ENCODE measurements at places on chromosomes 5 and 9.

GRCh38 chr9:18865542-18865941 is 167.5 kb downstream of the SAXO1 start:
- DNase-seq: no peak

GRCh38 chr5:14292766-14293658 is 149.9 kb downstream of the TRIO start:
- peak; percentile 48 for DNase-seq

GRCh38 chr5:76082772-76083554 is at the start of gene SV2C:
TSS of gene SV2C (plus strand) at chr5:76083383. CDS start at chr5:76131751, 48,368 bp downstream.
- no peak for DNase-seq

DNA sequence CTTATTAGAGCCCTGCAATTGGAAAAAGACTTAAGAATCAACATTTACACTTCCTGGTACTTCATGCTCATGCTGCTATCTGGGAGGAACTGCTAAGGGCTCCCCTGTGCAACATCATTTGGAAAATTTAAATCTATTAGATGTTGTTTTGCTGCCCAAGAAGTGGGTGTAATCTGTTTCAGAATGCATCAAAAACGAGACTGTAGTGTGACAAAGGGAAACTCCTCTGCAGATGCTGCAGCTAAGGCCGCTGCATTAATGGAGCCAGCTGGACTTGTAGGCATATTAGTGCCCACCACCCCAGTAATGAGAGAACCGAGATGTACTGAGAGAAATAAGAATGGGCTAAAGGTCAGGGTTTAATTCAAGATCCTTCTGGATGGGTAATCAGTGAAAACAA is 11.1 kb upstream of the PAIP1 start:
- DNase-seq: no peak

GRCh38 chr5:57414857-57415256 is 67.8 kb downstream of the ACTBL2 start:
- DNase-seq: no peak

GRCh38 chr9:125997196-125997823 is 250.1 kb downstream of the PBX3 start:
- no peak for DNase-seq

GRCh38 chr9:89743573-89744254 is 138.9 kb downstream of the GADD45G start:
- DNase-seq: no peak

- peak; percentile 82 for DNase-seq
These were observed 13.0 kb downstream of the NEK6 start for GRCh38 chr9:124270504-124271335.

DNA sequence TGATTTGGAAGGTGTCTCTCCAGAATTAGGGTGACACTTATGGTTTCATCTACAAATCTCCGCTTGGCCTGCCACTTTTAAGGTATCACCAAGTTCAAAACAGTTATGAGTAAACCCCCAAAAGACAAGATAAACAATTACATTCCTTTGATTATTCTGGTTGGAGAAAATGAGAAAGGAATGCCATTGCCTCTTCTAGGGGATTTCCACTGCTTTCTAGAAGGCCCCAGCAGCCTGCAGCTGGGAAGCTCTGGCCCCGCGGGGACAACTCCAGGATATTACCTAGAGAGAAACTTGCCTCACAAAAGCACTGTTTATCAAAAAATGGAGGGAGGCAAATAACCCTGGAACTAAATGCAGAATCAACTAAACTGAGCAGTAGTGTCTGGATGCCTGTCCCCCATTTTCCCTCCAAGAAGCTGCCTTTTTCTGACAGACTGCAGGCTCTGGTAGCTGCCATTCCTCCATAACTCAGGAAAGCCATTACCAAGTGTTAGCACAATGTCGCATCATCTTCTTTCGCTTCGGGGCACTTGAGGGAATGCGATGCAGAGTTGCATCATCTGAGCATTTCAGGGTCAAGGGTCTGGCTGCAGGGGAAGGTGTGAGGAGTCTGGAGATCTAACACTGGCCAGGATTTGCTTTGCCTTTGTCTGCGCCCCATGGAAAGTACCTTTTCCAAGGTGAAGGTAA is 71.5 kb upstream of the PLPP6 start:
- DNase-seq: no peak

- DNase-seq: no peak
These were observed 19.7 kb downstream of the TUSC1 start for GRCh38 chr9:25658571-25658970.

DNA sequence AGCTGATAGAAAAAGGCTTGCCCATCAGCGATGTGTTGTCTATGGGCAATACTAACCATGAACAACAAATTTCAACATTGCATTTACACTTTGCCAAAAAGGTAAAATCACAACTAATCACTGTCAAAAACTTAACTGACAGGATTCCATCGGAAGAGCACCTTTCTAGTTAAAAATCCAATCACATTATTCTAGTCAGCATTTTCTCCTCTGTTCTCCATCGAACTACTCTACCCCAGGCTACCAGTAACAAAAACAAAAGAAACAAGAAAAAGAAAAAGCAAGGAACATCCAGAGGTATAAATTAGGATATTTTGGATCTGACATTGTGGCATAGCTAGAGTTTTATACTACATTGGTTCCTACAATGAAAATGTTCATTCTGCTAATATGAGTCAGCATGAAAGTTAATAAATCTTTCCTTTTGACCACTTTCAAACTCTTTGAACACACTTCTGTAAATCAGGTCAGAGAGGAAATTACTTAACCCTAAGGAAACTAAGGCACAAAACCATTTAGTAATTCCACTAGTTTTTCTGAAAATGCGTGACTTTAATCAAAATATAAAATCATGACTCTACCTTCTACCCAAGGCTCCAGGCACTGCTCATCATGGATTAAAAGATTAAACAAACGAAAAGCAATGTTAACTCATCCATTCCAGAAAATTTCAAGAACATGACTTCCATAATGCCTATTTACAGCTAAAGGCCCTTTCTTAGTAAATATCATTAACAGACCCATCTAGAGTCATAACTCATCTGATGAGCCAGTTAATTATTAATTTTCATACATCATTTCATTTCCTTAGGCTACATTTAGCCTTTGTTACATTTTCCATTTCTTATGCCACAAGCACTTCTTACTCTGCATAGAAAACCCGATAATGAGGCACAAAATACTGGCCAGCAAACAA is 10.2 kb downstream of the GLIS3 start:
- DNase-seq: no peak

DNA sequence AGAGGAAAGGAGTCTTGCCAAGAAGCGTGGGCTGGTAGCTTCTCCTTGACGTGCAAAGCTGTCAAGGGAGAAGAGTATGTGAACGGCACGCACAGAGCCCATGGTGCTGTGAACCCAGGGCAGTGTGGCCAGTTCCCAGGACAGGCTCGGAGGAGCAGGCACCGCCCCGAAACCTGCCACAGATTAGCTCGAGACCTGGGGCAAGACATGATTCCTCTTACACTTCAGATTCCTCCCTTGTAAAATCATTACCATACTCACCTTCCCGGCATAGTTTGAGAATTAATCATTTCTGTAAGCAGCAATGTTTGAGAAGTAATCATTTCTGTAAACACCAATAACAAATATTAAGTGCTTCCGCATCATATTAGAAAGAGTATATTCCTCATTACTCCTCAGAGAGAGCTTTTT is 19.9 kb downstream of the GOLM1 start:
- DNase-seq: no peak

DNA sequence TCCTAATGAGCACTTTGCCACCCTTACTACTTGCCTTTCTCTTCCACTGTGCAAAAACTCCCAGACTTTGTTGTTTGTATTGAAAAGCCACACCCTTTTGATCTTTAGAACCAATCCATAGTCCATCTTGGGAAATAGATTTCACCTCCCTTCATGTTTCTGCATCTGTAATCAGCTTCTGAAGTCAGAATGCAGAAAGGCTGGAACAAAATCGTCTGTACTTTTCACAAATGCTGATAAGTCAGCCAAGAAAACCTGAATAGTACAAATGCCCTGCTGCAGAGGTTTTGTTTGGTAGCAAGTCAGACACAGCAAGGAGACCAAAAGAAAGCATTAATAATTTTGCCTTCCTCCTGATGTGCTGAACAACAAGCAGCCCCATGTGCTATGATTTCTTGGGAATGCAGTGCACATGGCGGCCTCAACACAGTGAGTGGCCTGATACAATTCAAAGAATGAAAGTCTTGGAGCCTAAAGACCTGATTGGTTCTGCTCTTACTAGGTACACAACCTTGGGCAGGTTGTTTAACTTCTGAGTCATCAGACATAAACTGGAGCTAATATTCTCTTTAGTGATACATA is 59.2 kb upstream of the STK32A start:
- DNase-seq: no peak

DNA sequence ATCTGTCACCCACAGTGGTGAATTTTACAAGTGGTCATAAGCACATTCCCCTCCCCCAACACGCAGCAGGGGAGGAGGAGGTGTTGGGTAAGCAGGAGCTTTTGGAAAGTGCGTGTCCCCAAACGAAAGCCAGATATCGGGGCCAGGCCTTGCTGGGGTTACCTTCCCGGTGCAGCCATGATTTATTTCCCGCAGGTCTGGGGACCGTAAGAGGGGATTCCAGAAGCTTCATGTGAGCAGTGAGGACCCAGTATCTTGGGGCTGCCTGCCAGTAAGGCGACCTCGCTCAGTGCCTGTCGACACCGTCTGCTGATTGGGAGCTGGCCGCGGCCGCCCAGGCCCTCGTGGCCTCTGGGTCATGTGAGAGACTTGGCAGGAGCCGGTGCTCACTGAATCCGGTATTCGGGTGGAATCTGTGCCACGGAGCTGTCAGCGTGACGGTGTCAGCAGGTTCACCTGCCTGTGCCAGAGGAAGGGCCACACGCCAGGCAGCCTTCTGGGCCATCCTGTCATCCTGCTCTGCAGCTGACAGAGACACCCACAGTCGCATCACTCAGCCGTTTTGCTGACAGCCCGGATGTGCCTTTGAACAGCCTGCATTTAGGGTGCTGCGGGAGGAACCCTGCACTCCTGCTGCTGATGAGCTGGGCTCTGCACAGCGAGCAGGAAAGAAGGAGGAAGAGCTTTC is 37.3 kb downstream of the SEC61B start:
- DNase-seq: peak; percentile 45

DNA sequence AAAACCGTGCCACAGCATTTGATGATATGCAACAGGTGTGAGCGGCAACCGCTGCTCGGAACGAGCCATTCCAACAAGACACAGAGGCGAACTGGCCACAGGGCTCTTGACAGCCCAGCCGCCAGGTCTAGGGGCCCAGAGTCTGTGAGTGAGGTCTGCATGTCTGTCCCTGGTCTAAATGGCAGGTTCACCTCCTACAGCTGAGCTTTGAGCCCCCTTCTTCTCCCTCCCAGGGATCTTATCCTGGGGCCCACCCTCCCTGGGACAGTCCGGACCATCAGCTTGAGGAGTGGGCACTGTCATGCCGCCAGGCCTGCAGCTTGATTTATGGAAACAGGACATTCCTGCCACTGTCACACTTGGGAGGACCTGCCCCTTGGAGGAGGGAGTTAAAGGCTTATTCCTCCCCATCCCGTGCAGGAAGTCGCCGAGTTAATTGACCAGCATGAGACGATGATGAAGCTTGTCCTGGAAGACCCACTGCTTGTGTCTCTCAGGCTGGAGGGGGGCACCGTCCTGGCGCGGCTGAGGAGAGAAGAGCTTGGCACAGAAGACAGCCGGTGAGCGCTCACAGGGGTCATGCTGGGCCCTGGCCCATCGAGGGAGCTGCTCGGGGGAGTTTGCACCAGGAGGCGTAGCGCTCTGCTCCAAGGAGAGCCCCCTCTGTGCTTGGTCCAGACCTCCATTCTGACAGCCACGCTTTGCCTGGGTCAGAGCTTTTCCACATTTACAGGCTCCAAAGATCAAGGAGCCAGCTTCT is 35.5 kb upstream of the LRRC14B start:
- no peak for DNase-seq

GRCh38 chr5:26553079-26553478 is 485.3 kb downstream of the CDH9 start:
- peak; percentile 71 for DNase-seq

DNA sequence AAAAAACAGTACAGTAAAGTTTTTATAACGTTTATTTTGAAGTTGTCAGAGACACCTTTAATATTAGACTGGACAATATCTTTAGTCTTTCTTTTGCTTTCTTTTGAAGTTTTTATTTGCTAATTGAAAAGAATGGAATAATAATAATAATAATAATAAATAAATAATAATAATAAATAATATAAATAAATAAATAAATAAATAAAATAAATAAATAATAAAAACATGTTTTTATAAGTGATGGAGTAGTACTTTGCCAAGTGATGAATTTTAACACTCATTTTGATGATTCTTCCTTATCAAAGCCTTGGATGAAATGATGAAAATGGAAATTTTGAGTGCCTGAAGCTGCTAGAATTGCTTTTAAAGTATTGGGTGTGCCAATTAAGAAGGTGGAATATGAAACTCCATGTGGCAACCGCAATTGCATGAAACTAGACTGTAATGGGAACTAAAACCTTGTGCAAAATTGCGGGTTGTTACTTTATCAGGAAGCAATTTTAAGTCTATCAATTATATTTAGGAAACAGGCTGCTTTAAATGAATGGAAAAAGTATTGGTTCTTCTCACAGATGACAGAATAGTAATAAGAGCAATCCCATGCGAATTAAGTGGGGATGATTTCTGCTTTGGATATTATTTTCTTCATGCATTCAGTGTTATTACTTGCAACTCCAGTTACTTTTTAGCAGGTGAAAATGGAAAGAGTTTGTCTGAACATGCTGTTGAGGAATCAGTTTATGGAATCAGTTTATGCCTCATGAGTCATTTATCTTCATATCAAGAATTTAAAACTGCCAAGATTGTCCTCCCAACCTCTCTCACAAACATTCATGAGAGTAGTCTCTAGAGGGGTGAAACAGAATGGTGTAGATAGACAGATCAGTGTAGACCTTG is 4.6 kb downstream of the ANXA1 start:
- no peak for DNase-seq

- DNase-seq: no peak
These were observed 13.9 kb downstream of the SLC36A1 start for GRCh38 chr5:151461312-151461711.

DNA sequence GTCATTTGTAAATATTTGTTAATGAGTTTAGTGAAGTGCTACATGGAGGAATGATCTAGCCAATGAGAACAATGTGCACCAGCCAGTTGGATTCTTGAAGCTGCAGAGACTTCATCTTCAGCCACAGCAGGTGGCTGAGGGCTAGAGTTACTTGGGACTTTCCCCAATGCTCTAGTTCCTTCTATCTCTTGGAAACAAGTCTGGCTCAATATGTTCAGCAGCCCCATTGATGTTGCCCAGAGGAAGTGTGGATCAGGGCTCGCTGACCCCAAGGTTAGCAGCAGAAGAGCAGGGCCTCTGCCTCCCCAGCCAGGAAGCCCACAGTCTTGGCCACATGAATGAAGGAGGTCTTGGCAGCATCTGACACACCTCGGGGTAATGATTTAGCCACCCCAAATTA is 117.5 kb downstream of the SLC1A3 start:
- no peak for DNase-seq

DNA sequence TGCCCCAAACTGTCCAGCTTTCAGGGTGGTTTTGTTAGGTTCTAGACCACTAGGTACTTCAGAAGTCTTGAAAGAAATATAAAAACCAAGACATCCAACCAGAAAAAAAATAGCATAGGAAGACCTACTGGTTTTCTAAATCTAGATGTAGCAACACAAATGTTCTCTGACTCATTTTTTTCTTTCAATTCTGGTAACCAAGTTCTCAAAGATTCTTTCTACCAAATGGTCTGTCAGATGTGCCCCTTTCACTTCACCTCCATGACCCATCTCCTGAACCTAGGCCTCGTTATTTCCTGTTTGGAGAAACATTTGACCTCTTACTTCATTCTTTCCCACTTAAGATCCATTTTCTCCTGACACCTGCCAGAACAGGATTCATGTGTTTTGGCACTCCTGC is 355.3 kb downstream of the KIAA0825 start:
- DNase-seq: no peak

All from retinal pigment epithelial cell (primary cell).